Activated naive CD4-positive, alpha-beta T cell treated with Interleukin-2 at 50 U/mL for 16 hours (primary cell): ENCODE measurements at places on chromosomes 4 and X.

GRCh38 chrX:154478728-154479622 is at the start of gene LAGE3:
Gene LAGE3 (minus strand): TSS chrX:154479281. CDS start chrX:154478915, 366 bp downstream.
- peak; percentile 93 for DNase-seq

DNA sequence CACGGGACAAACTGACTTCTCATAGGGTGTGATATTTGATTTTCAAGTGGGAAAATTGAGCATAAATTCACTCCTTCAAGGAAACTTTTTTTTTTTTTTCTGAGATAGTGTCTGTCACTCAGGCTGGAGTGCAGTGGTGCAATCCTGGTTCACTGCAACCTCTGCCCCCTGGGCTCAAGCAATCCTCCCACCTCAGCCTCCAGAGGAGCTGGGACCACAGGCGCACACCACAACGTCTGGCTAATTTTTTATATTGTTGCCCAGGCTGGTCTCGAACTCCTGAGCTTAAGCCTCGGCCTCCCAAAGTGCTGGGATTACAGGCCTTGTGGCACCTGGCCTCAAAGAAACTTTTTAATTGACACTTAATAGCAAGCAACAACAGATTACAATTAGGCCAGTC is 13.8 kb downstream of the CLDN34 start:
- no peak for DNase-seq

DNA sequence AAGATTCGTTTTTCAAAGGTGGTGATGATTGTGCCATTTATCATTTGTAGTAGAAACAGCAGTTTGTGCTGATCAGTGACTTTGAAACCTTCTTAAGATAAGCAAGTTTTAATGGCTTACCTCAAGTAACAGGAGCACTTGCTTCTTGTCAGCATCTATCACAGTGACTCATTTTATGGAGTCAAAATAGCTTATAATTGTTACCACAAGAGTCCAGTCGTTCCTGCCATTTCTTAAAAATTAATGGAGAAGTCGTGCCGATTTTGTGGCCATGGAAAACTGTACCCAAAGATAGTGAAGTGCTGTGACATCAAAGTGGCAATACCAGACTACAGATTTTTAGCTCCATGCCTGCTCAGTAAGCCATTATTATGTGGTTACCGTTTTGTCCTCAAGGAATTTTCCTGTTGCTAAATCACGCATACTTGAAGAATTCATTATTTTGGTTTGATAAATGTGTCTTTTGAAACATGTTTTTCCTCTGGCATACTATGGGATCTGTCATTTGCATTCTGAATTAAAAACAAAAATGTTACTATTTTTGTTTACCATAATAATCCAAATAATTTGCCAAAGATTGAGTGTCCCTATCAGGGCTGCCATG is 129.9 kb downstream of the CBR4 start:
- DNase-seq = no peak

- DNase-seq = no peak
Observed at GRCh38 chrX:17767734-17768133, 30.4 kb downstream of the SCML1 start.

DNA sequence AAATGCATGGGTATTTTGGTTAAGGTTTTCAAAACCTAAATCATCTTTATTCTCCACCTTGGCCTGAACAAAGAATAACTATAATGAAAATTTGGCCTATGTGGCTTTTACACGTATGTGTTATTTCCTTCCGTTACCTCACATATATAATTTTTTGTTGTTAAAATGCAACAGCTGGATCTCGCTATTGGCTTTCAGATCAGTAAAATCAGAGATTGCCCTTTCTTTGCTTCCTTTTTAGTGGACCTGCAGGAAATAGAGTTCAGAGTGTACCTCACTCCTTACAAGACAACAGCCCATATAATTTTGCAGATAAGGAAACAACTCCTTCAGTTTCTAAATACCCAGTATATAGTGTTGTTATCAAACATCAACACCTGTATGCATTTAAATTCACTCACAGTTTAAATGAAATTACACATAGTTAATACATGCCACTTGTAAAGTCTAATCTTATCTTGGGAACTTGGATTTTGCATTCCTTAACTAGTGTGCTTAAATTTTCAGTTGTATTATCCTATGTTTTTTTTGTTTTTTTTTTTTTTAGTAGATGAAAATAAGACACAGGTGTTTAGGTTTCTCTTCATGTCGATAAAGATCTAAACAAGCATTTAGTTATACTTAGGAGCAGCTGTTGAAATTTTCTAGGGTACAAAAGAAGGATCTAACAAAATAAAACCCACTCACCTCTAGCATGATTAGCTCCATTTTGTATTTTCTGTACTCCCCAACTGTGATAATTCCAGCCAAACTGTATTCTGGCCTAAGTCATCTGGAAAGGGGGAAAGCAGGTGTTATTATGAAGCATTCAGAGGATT is 96.2 kb upstream of the SPRY1 start:
- DNase-seq = no peak

- DNase-seq = no peak
Observed at GRCh38 chr4:6887591-6888371, 21.8 kb upstream of the TBC1D14 start.

DNA sequence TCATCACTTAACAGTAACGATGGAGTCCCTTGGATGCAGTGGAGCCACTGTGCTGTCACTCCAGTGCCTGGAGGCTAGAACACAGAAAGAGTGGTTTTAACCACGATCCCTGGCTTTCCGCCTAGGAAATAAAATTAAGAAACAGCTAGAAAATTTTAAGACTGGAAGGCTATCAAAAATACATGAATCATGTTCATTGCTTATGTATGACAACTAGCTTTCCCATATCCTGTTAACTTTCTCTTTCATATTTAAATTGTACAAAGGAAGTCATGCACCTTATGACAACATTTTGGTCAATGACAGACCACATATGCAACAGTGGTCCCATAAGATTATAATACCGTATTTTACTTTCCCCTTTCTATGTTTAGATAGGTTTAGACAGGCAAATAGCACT is 115.1 kb downstream of the GALNTL6 start:
- DNase-seq = no peak

- no peak for DNase-seq
Observed at GRCh38 chr4:85243857-85244256, 231.1 kb upstream of the ARHGAP24 start.

- no peak for DNase-seq
Observed at GRCh38 chr4:139715746-139716391, 50.2 kb downstream of the MGST2 start.

DNA sequence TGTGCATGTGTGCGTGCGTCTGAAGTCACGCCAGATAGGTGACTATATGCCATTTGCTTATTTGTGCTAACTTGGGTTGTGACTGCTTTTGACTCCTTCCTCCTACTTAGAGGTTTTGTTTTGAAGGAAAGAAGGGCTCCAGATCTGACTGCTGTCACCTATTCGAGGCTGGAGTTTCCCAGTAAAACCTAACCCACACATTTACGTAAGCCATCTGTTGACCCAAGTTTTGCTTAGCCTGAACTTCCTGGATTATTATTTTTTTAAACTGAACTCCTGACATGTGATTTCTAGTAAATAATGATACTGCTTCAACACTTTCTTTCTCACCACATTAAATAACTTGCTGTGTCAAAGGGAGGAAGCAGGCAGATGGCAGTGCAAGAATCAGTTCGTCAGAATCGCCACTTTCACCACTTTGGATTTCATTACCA is 41.5 kb downstream of the DTHD1 start:
- DNase-seq = peak; percentile 46

DNA sequence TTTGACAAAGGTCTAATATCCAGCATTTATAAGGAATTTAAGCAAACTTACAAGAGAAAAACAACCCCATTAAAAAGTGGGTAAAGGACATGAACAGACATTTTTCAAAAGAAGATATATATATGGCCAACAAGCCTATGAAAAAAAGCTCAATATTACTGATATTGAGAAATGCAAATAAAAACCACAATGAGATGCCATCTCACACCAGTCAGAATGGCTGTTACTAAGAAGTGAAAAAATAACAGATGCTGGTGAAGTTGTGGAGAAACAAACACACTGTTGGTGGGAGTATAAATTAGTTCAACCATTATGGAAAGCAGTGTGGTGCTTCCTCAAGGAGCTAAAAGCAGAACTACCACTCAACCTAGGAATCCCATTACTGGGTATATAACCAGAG is 91.6 kb upstream of the EFHC2 start:
- no peak for DNase-seq

DNA sequence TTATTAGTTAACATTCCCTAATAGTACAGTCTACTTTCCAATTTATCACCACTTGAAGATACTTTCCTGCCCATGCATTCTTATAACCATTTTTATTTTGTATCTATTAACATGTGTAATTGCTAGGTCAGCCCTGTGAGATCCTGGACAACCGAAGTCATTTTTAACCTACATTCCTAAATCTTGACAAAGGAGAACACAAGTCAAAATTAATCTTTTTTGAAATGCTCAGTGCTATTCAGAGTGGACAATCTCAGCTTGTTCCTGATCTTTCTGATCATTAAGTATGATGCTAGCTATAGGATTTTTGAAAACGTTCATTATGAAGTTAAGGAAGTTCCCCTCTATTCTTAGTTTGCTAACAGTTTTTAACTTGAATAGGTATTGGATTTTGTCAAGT is 37.5 kb downstream of the ANXA10 start:
- no peak for DNase-seq

GRCh38 chr4:169604131-169604900 is 8.1 kb downstream of the NEK1 start:
- DNase-seq = no peak

GRCh38 chrX:124518885-124519284 is 172.5 kb downstream of the SH2D1A start:
- no peak for DNase-seq

DNA sequence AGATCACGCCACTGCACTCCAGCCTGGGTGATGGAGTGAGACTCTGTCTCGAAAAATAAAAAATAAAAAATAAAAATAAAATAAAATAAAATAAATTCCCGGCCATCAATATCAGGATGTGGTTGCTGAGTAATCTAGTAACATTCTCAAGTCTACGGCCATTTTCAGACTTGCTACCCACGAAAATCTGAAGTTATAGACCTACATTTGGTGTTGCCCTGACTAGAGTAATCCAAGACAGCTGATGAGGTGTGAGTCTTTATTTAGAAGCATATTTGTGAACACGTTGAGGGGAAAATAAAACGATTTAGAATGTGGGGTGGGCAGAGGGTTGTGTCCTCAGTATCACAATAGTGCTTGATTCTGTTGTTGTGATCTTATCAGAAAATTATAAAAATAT is 130.2 kb upstream of the MID1 start:
- no peak for DNase-seq
